NCI-H524 treated with DMSO at 0.1 percent for 48 hours (cell line): ENCODE measurements at places on chromosomes 2 and 18.

- DNase-seq, result no peak
These were observed 446.4 kb upstream of the RAB12 start for GRCh38 chr18:8162802-8163201.

GRCh38 chr2:42569116-42569711 lies 782 bp downstream of the MTA3 start:
- DNase-seq, result no peak

DNA sequence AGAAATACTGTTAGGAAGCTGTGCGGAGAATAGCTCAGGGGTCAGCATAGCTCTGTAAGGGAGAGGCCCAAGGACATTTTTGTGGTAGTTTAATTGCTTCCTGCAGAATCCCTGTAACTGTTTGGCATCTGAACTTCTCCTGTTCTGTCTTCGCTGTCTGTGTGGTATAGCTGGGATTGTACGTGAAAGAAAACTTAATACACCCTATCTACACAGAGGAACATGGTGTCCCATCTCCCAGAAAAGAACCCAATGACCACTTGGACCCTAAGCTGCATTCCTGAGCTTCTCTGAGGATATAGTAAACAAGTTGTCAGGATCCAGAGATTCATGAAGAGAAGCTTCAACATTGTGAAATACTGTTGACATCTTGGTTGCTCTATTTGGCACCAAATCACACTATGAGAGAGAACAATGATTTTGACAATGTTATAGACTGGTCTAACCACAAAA lies 81.3 kb downstream of the CDC42EP3 start:
- DNase-seq, result no peak

DNA sequence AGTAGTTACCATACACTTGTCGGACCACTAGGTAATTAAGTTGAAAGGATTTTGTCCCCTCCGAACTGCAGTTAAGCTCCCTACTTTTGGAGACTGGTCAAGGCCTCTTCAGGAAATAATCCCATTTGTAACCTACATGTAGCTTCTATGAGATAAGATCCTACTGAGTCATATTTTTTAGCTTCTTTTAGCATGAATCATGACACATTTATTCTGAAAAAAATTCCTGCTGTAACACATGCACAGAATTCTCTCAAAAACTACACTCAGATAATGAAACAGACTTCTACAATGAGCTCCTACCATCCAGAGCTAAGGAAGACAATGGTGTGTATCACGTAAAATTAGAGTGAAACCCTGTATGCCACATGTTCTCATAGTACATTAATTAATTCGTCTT lies 100.7 kb upstream of the CCDC195 start:
- DNase-seq, result no peak

DNA sequence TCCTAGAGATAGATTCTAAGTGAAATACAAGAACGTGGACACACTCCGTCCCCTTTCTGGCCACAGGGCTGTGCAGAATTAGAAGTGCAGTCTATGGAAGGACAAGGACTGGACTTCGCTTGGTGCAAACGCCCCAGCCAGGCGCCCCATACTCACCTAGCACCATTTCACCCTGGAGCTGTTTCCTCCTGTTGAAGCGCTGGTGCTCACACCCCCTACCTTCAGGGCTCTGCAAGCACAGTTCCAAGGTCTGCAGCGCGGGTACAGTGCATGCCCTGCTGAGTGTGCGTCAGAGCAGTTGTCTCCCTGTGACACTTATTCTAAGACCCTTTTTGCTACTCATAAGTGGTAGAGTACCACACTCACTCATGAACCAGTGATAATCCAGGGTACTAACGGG lies 3.0 kb downstream of the HPCAL1 start:
- no peak for DNase-seq

DNA sequence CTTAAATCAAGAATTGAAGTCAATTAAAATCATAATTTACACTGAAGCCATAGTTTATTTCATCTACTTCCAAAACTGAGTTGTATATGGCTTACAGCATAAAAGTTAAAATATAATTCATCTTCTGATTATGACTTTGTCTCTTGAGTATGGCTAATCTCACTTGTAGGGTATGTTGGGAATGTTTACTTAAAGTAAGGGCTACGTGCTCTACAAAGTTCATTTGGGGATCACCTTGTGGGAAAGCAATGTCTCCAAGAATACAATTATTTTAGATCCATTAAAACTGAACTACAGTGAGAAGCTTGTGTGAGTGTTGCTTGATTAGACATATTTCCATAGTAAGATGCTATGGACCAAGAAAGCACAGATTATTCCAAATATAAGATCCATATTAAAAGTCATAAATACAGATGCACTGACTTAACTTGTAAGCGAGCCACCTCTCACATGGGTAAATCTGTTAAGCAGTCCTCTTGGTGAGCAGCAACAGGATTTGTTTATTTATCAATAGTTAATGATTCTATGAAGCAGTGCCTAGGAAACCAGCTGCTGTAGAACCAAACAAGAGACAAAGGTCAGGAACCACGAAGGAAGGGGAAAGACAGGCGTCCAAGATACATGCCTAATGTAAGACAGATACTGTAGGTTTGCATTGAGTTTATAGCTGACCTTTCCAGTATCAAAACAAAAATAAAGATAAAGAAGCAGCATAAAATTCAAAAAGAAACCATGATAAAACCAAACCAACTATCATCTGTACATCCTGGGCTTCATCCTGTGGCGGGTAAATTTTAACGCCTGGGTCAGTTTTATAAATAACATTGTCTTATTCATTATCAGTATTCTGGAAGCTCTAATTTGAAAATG lies 24.8 kb downstream of the DSG4 start:
- no peak for DNase-seq

- no peak for DNase-seq
These were observed 15.9 kb downstream of the KIDINS220 start for GRCh38 chr2:8821276-8822217.

DNA sequence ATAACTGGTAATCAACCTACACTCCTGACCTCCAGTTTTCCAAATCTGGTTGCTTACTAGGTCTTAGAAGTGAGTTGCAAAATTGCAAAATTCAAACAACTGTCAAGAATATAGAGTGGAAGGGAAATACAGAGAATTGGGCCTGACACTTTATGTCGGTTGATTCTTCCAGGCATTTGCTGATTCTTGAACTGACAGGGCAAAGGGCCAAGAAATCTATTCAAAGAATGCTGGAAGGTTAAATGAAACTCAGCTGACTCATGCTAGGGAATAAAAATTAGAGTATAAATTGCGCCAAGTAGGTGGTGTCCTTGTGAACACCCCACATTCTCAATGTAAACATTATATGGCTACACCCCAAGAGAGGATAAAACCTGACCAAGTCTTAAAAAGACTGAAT lies 21.5 kb upstream of the ZSCAN30 start:
- DNase-seq, result no peak

DNA sequence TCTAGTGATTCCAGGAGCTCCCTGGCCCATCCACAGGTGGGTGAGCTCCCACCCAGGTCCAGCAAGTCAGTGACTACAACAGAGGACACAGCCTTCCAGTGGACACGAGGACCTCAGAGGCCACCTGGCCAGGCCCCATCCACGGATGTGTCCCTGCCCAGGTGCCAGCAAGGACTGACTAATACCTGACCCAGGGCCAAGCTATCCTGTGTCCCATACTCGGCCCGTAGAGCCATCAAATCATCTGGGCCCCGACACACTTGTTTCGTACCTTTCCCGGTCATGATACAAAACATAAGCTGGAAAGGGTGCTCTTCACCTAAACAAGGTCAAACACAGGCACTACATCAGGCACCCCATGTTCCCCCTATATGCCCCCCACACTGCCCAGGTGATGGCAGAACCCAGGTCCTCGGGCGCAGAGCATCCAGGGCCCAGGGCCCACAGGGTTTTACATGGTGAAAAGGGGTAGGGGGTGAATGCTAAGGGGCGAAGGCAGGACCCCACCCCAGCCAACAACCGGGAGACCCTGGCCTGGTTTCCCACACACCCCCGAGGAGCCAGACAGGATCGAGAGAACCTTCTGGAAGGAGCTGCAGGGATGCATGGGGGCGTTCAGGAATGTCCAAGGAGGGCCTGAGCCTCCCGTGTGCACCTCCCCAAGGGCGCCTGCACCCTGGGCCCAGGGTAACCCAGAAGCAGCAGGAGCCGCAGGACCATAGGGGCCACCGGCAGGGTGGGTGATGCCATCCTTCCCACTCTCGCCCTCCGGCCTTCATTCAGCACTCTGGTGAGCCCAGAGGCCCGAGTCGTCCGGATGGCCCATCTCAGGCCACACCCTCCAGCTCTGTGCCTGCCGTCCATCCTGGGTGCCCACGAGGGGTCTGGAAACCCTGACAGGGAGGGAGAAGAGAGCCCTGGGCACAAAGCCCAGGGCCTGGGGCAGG lies 94.3 kb downstream of the HDAC4 start:
- DNase-seq, result no peak

DNA sequence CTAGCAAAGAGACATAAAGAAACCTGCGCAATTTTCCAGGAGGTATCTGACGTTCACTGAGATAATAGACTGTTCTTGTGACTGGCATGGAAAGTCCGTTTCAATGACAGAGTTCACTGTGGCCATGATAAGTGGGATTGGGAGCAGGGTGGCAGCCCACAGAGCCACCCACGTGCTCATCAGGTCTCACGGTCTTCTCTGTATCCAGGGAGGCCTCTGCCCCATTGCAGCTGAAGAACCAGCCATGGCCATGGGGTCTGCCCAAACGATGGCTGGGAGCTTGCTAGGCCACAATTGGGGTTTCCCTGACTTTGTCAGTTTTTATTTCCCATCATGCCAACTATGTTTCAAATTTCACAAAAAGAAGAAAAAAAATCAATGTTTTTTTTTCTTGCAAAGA lies 57.2 kb downstream of the PDCL3 start:
- no peak for DNase-seq

- DNase-seq, result no peak
These were observed 67.3 kb downstream of the NTSR2 start for GRCh38 chr2:11602563-11603204.

GRCh38 chr18:48428475-48429177 lies 19.4 kb upstream of the ZBTB7C start:
- DNase-seq, result no peak

- no peak for DNase-seq
These were observed 60.8 kb upstream of the PGAP1 start for GRCh38 chr2:196987298-196987648.
